ENCODE measurements at places on chromosomes 4 and X.

GRCh38 chr4:71283642-71284257 lies 55.1 kb upstream of the SLC4A4 start:
- DNase-seq, result no peak

- DNase-seq, result no peak
Measured at GRCh38 chr4:20825505-20825904, 125.2 kb downstream of the PACRGL start.

- no peak for DNase-seq
Measured at GRCh38 chr4:43331226-43332051, 438.9 kb downstream of the GRXCR1 start.

- DNase-seq, result no peak
Measured at GRCh38 chrX:117325706-117326105, 790.9 kb downstream of the KLHL13 start.

- peak; percentile 51 for DNase-seq
Measured at GRCh38 chr4:123418351-123418931, 21.8 kb downstream of the SPRY1 start.

DNA sequence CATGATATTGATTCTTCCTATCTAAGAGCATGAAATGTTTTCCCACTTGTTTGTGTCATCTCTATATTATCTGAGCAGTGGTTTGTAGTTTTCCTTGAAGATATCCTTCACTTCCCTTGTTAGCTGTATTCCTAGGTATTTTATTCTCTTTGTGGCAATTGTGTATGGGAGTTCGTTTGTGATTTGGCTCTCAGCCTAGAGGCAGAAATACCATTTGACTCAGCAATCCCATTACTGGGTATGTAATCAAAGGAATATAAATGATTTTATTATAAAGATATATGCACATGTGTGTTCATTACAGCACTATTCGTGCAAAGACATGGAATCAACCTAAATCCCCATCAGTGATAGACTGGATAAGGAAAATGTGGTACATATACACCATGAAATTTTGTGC lies 172.7 kb upstream of the IL15 start:
- no peak for DNase-seq

DNA sequence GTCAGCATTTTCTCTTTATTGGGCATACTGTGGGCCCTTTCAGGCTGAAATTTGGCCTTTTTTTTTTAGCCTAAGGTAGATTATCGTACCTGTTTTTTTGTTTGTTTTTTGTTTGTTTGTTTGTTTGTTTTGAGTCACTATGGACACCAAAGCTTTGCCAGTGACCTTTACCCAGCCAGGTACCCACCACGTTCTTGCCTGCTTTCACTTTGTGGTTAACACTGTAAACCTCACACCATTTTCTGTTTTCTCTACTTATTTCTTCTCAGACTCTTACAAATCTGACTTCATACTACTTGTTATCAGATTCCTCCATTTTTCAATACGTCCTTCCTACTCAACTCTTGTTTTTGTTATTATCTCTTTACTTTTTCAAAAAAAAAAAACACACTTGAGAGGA lies 81.5 kb downstream of the ZNF674 start:
- DNase-seq, result no peak

- no peak for DNase-seq
Measured at GRCh38 chrX:150063674-150064073, 125.4 kb upstream of the EOLA2 start.

DNA sequence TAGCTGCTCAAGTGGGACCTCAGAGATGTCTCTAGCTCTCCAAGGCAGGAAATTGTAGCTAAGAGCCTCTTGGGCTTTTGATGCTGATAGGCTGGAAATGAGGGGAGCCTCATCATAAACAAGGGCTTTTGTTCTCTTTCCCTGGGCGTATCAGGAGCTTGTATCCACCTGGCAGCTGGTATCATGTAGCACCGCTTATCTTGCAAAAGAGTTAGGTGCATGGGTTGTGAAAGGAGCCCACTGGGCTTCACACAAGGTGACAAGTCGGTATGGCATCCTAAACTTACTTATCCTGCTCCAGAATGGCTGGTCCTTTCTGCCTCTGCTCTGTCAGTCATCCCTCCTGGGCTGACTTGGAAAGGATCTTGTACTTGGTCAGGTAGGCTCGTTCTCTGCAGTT lies 565.8 kb downstream of the GRXCR1 start:
- DNase-seq, result no peak

- DNase-seq, result no peak
Measured at GRCh38 chr4:100113096-100113495, 77.2 kb downstream of the DDIT4L start.

- DNase-seq, result no peak
Measured at GRCh38 chr4:46124773-46125413, 1.0 kb upstream of the GABRG1 start.

GRCh38 chr4:149045731-149046130 lies 603.5 kb upstream of the NR3C2 start:
- DNase-seq, result no peak

DNA sequence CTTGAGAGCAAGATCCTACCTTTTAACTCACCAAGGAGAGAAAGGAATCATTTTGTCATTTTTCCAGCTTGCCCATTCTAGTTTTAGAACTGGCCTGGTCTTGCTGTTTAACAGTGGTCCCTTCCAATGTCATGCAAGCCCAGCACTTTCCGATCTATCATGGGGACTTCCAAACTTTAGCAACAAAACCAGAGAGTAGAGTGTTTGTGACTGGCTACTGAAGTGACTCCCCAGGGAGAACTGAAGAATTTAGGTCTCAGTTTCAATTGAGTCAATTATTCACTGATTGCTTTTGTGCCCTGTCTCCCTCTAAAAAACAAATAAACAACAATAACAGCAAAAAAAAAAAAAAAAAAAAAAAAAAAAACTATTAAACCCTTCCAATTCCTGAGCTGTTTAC lies 108.3 kb downstream of the LHFPL1 start:
- no peak for DNase-seq

- DNase-seq, result no peak
Measured at GRCh38 chr4:41024556-41025491, 189.5 kb downstream of the APBB2 start.

- no peak for DNase-seq
Measured at GRCh38 chrX:75963774-75964173, 178.7 kb upstream of the MAGEE2 start.

GRCh38 chrX:140572724-140573123 lies 67.9 kb upstream of the SOX3 start:
- peak; percentile 2 for DNase-seq

DNA sequence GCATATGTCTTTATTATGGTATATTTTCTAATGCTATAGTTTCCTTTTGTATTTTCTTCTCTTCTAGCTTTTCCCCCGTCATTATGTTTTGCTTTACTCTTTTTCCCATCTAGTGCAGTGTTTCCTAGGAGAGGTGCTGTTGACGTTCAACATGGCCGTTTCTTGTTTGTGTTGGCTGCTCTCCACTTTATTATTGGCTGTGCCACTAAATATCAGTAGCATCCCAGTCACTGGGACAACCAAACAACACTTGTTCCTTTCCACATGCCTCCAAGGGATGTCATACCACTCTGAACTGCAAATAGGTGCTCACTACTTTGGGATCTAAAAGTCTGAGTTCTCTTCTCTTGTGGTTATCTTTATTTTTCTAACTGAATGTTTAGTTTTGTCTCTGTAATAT lies 26.5 kb downstream of the GBA3 start:
- no peak for DNase-seq

DNA sequence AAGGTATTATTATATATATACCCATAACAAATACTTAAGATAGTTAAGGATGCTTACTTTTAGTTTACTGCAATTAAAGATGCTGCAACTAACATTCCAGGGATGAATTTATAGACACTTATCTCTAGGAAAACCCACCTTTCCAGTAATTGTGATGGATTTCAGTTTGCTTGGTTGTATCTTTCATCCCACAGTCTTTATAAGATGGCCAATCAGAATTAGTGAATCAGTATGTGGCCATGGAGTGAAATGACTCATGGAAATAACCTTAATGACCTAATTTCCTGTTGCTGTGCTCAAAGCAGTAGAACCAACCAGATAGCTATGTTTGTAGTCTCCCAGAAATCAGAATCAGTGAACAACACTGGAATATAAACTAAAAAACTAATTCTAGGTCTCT lies 26.4 kb downstream of the MOSPD2 start:
- no peak for DNase-seq

DNA sequence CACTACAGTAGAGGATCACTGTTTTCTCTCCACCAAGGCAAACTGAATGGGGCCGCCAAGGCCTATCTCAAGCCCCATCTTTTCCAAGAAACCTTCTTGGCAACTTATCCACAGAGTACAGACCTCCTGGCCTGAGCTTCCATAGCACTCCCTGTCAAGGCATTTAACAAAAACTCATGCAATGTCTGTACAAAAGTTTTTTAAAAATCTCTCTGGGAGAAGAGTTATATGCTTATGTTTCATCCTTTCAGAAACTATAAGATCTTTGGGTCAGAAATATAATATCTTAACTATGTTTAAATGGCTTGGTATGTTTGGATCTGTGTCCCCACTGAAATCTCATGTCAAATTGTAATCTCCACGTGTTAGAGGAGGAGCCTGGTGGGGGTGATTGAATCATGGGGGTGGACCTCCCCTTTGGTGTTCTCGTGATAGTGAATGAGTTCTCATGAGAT lies 13.6 kb downstream of the ADAMTS3 start:
- no peak for DNase-seq

DNA sequence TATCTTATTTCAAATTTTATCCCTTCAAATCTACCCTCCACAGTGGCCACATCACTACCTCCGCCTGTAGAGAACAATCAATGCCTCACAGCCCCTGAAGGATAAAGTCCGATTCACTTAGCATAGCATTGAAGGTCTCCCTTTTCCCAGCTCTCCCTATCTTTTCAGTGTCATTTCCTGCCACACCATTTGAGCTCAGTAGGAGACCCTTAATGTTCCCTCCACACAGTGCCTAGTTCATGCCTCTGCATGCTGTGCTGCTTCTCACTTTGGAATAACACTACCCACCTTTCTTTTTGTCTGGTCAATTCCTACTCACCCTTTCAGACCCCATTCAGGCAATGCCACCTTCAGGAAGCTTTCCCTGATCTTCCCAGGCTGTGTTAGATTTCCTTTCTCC lies 23.6 kb upstream of the SCOC start:
- no peak for DNase-seq

- no peak for DNase-seq
Measured at GRCh38 chr4:37881811-37882210, 9.1 kb upstream of the TBC1D1 start.

DNA sequence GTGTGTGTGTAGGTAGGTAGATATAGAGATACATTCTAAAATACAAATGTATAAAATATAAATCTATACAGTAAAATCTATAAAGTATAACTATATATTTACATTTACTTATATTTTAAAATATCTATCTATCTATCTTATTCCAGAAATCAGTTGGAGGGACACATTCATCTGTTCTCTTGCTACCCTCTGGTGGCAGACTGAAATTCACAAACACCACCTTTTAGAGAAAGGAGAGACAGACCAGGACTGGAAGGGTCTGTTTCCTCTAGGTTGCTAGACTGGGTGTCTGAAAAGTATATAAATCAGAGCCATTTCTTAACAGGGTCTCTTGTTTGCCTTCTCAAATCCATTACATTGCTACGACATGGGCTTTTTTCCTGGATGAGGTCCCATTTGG lies 343.0 kb downstream of the OPHN1 start:
- DNase-seq, result no peak

DNA sequence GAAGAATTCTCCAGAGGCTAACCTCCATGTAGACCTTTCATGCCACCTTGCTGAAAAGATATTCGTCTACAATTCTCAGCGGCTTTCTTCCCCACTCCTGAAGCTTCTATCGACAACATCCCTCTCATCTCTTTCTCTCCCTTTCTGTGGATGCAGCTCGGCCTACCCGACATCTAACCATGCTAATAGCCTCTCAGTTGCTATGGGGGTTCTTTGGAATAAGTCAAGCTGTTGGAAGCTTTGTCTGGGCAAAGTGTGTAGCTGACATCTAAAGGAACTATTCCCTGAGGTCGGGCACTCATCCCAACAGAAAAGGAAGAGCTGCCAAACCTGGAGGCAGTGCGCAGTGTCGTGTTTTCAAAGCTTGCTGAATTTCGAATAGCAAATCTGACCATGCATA lies 192.1 kb downstream of the RBMX2 start:
- DNase-seq, result no peak

- peak; percentile 2 for DNase-seq
Measured at GRCh38 chr4:130808492-130808891, 1712.5 kb downstream of the C4orf33 start.

DNA sequence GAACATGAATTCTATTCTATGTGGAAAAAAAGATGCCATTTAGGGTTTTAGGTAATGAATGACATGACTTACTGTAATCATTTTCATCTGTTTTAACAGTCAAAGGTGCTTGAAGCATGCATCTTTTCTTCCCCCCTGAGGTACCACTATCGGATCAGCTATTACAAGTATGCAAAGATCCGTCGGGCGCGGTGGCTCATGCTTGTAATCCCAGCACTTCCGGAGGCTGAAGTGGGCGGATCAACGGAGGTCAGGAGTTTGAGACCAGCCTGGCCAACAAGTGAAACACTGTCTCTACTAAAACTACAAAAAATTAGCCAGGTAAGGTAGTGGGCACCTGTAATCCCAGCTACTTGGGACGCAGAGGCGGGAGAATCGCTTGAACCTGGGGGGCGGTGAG lies 241.3 kb downstream of the ARAP2 start:
- no peak for DNase-seq

GRCh38 chrX:37542791-37543190 lies 28.7 kb upstream of the LANCL3 start:
- DNase-seq, result no peak

DNA sequence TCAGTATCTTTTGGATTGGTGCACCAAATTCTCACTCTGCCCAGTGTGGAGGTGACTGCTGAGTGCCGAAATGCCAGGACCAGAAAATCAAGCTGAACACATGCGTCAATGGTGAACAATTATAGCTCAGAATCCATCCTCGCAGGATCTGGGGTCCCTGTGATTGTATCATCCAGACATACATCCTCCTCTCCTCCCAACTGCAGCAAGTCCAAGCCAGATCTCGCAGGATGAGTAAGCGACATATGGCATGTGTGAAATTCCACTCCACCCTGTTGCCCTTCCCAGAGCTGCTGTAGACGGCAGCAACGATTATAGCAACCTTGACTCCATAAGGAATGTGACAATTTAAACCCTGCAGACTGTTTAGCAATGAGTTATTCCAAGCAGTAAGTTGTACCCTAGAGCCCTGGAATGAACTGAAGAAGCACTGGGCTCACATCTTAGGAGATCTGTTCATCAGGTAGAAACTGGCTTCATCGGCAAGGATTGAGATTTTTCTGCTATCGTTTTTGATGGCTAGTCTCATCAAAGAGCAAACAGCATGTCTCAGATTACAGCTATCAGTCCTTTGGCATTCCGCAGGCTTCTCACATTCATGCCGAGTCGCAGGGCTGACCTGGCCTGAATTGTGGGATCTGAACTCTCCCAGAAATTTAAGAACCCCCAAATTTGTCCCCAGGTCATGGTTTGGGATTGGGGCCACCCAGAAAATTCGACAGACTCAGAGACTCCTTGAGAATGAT lies 35.5 kb upstream of the SORBS2 start:
- DNase-seq, result no peak

DNA sequence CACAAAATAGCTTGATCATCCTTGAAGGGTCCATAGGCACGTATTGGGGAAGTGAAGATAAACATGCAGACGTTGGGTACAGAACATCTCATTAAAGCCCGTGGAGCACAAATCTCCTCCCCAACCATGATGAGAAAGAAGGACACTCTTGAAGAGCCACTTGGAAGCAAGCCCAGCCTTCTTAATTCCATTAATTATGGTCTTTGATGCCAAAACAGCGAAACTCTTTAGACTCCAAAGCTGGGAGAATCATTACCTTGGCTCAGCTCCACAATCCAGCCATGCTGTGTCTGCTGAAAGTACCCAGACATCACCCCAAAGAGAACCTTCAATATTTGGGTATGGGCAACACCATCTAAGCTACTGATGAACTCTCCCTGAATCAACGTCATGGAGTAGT lies 169.0 kb upstream of the MBNL3 start:
- no peak for DNase-seq
